Right hindlimb (tissue), 1 donor: ENCODE measurements at places on chromosomes 13 and 19.

GRCh38 chr13:112634102-112634501 lies 46.1 kb upstream of the TUBGCP3 start:
- no peak for DNase-seq

DNA sequence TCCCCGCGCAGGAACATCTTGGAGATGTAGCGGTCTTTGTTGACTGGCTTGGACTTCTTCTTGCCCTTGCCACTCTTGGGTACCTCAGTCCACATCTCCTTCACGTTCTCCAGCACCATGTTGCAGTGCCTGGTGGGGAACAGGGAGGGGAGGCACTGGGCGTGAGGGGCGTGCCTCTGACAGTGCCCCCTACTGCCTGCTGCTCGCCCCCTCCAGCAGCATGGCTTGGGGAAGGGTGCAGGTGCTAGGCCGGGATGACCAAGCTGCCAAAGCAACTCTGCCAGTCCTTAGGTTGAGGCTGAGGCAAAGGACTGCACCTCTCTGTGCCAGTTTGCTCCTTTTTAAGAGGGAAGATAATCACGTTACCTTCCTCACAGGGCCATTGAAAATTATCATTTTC lies 4.2 kb downstream of the SNRPD2 start:
- no peak for DNase-seq

DNA sequence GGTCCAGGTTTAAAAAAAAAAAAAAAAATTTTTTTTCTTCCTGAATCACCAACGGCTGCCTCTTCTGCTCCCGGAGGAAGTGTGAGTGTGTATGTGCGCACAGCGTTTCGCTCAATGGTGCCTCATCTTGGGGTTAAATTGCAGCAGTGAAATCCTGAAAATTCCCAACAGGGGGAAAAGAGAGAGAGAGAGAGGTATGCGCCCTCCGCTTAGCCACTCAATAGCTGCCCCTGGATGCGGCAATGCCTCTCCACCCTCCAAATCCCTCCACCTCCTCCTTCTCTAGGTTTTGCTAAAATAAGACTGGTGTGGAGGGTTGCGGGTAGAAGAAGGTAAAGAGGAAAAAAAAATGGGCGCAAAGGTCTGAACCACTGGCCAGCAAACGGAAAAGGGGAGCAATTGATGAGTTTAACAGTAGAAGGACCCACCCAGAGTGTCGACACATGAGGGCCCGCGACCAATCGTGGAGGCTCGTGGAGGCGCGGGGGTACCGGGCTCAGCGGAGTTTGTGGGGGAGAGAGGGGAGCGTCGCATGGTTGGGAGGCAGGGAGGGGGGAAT lies 853 bp upstream of the CACNA1A start:
- DNase-seq = no peak

GRCh38 chr13:113748101-113748861 lies 10.7 kb upstream of the TMEM255B start:
- no peak for DNase-seq

DNA sequence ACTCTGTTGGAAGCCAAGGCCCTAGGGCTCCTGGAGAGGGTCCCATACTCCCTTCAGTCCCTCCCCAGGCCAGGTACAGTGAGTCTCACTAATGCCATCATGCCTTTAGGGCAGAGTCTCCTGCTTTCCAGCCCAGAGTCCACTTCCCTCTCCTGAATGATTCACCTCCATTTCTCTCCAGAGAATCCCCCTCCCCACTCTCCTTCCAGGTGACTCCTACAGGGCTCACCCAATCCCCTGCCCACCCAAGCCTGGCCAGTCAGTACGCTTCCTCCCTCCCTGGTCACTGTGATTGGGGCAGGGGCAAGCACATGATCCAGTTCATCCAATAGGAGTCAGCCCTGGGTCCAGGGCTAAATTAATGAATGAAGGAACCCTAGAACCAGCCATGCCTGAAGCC lies 35.0 kb upstream of the PNMA8B start:
- DNase-seq = no peak

DNA sequence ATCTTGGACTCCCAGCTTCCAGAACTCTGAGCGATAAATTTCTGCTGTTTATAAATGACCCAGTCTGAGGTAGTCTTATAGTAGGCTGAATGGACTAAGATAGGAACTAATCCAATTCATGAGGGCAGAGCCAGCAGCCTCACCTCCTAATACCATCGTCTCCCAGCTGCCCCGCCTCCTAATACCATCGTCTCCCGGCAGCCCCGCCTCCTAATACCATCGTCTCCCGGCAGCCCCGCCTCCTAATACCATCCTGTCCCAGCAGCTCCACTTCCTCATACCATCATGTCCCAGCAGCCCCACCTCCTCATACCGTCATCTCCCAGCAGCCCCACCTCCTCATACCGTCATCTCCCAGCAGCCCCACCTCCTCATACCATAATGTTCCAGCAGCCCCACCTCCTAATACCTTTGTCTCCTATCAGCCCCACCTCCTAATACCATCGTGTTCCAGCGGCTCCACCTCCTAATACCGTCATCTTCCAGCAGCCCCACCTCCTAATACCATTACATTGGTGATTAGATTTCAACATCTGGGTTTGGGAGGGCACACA lies 2.4 kb upstream of the ARGLU1 start:
- no peak for DNase-seq

GRCh38 chr13:109604894-109605293 lies 181.5 kb downstream of the IRS2 start:
- DNase-seq = no peak

GRCh38 chr19:55857149-55857548 lies 20.8 kb downstream of the NLRP4 start:
- no peak for DNase-seq

GRCh38 chr19:51016798-51017683 lies 2.5 kb downstream of the KLK10 start:
- DNase-seq = no peak

GRCh38 chr13:50401049-50401505 lies 385.8 kb downstream of the KCNRG start:
- DNase-seq = no peak

GRCh38 chr13:108227651-108228272 lies 9.6 kb downstream of the ABHD13 start:
- DNase-seq = no peak

DNA sequence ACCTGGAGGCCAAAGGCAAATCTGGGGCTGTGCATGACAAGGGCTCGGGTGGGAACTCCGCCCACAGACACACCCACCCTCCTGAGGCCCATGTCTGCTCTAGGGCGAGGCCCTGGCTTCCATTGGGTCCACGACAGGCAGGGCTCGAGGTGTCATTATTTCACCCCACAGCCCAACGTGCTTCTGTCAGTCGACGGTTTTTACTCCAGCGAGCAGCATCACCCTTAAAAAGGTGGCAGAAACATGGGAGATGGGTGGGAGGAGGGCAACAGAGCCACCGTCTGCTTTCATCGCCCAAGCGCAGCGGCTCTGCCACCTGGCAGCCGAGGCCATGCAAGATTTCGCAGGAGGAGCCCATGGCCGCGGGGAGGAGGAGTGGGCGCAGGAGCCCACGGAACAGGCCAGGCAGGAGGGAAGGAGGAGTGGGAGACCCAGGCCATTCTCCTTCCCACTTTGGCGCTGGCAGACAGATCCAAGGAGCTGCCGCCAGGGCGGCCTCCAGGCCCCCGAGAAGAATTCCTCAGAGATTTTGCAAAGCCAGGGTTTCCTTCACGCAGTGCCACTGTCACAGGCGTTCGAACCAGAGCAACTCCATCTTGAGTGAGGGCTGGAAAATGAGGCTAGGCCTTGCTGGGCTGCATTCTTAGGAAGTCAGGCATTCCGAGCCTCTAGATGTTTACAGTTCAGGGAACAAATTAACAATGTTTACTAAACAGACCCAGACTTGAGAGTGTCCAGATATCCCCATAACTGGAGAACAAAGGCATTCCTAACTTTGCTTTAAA lies 49.3 kb upstream of the TUBGCP3 start:
- DNase-seq = no peak

GRCh38 chr19:38003438-38004185 lies 96.6 kb downstream of the SIPA1L3 start:
- DNase-seq = peak; percentile 88

- DNase-seq = peak; percentile 82
Observed at GRCh38 chr13:20127562-20128458, 33.0 kb downstream of the GJA3 start.

GRCh38 chr13:55155046-55155445 lies 1985.7 kb upstream of the PRR20A start:
- no peak for DNase-seq

DNA sequence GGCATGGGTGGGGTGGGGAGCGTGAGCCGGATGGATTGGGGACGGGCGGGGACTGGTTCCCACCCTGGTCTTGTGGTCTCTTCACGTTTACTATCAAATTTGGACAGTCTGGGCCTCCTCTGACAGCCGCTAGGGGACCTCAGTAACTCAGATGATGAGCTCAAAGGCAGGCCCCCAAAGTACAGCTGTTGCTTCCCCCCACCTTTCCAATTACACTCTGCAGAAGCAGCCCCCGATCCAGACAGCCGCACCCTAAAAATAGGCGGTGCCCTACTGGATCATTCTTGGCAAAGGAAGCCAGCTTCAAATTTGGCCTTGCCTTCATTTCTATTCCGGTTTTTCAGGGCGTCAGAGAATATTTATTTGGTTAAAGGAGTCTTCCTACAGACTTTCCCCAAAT lies 1.9 kb upstream of the FOXO1 start:
- peak; percentile 64 for DNase-seq

- no peak for DNase-seq
Observed at GRCh38 chr13:75547917-75548316, 1.7 kb upstream of the UCHL3 start.

DNA sequence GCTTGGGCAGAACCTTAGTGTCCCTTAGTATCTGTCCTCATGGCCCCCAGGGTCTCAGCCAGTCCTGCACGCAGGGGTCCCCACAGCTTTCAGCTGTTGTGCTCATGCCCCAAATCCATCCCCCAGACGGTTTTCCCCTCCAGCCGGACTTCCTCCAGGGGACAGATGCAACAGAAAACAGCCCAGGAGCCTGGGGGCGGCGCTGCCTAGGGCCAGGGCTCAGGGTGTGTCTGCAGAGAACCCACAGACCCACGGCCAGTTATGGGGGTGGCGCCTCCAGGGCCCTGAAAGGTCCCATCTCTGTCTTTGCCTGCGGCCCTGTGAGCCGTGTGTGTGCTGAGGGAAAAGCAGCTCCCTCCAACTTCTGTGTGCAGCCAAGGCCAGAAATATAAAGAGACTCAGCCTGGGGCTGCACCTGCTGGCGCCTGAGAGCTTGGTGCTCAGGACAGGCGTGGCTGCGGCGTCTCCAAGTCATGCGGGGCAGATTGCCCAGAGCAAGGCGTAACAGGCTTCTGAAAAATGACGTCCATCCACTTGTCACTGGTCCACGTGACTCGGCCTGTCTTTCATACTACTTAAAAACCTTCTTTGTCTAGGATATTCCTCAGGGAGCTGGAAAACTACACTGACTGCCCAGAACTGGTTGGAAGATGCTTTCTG lies 22.1 kb upstream of the F7 start:
- DNase-seq = peak; percentile 82

GRCh38 chr13:48316826-48317510 lies 13.4 kb downstream of the RB1 start:
- peak; percentile 18 for DNase-seq

GRCh38 chr19:32307591-32307990 lies 37.8 kb upstream of the ZNF507 start:
- DNase-seq = no peak

GRCh38 chr13:40334031-40334430 lies 332.4 kb downstream of the FOXO1 start:
- DNase-seq = no peak

GRCh38 chr19:36972571-36972970 lies 56.4 kb downstream of the ZNF568 start:
- no peak for DNase-seq

DNA sequence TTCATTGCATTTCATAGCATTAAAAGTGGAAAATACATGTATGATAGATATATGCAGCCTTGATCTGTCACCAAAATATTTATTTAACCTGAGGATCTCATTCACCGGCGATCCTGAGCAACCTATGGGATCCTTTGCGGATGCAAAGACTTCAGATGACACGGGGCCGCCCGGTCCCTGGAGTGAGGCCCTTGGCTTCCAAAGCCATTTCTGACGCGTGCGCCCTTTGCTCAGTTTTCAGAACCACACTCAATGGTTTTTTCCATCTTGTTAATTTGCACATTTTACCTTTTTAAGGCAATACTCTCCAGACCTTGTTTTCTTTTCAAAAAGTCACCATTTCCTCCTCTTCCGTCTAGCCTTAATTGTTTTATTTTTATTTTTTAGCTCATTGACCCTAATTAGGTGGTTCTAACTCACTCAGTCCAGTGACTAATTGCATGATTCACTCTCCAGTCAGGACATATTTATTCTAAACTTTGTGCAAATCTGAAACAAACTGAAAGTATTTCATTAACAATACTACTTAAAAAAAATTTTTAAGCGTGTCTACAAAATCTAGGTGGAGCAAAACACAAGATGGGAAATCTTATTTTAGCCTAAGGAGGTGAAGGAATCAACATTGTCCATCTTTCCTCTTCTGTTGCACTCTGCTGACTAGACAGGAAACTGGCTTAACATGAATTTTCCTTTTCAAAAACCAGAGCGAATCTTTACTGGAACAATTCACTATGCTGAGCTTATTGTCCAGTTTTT lies 47.9 kb downstream of the COL4A1 start:
- no peak for DNase-seq

DNA sequence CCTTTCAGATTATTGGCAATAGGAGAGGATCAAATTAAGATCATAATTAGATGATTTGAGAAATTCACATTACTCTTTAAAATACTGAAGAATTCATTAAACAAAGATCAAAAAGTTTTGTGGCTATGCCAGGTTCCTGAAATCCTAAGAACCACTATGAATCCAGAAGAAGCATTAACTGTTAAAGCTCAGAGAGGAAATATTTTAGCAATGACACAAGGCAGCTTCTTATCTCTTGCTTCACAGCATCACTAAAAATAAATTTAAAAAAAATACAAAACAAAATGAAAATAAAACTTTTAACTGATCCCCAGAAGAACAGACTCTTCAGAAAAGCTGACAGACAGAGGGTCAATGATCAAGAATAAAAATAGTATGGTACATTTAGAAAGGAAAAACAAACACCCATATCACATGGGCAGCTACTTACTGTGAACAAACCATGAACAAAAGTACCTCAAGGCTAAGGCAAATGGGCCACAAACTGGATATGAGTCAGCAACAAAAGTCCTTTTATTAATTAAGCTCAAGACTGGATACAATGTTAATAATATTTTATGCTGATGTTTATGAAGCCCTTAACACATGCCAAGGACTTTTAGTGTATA lies 19.6 kb downstream of the RNF6 start:
- DNase-seq = no peak
